G401 (cell line): ENCODE measurements at places on chromosomes 5 and 9.

GRCh38 chr9:95189251-95190098 is 128.0 kb downstream of the FANCC start:
- DNase-seq: no peak

DNA sequence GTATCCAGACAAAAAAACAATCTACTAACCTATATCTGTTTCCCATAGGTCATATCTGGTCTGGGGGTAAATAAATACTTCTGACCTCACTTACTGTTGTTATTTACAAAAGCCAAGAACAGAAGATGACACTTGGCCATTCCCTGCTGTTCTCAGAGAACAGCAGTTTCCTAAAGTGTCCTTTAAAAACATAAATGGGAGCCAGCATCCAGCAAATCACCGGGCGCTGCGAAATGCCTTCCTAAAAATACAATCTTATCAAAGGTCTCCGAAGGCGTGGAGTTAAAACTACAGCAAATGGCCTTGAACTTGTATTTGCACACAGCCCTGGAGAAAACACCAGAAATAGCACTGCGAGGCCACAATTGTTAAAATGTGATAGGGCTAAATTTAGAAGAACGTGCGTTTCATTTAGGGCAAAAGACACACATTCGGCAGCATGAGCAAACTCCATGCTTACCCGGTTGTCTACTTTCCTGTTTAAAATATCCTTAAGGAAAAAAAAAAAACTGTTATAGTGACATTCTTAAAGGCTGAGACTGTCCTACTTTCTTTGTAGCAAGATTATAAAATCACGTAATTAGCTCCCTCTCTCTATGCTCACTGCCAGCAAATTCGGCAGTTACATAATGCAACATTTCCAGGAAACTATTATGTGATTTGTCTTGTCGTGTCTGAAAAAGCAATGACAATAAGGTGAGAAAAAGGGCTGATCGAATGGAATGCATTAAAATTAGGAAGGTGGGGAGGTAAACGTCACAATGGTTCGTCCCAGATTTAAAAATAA is 1.5 kb downstream of the NFIL3 start:
- peak; percentile 68 for DNase-seq

- peak; percentile 95 for DNase-seq
Observed at GRCh38 chr9:70587201-70587600, 172.7 kb upstream of the KLF9 start.

GRCh38 chr5:95631255-95631958 is 11.5 kb downstream of the GPR150 start:
- no peak for DNase-seq

GRCh38 chr9:8205576-8205975 is 406.0 kb upstream of the DMAC1 start:
- DNase-seq: no peak

- DNase-seq: peak; percentile 81
Observed at GRCh38 chr5:149268928-149269557, 2.6 kb upstream of the AFAP1L1 start.

GRCh38 chr5:80466669-80467485 is 21.0 kb upstream of the FAM151B start:
- no peak for DNase-seq

GRCh38 chr9:15203581-15203980 is 103.4 kb downstream of the TTC39B start:
- peak; percentile 46 for DNase-seq

DNA sequence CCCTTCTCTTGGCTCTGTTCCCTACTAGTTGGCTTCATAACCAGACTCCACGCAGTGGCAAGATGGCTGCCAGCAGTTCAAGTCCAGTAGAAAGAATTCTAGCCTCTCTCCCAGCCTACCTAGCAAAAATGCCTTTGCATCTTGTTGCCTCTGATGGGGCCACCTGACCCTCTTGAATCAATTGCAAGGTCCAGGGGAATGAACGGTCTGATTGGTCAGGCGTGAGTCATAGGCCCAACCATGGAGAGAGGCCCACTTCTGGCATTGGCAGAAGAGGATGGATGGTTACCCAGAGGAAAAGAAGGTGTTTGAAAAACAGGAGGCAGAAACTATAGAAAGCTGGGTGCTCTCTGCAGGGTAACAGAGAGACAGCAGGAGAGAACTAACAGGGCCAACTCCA is 622.6 kb downstream of the CCDC171 start:
- no peak for DNase-seq

DNA sequence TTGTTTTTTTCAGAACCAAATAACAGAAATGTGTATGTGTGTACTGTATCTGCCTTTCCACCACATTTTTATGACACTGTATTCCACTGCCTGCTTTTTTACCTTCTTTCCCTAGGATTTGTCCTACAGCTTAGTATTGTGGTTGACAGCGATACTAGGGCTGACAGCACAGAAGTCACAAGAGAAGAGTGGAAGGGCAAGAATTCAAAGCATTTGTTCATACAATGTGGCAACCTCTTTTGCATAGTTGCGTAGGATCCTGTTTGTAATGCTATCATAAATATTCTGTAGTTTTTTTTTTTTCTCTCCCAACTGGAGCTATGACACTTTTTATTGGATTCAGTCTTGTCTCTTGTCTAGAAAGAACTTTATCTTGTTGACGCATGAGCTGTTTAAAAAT is 5.6 kb upstream of the BNIP1 start:
- DNase-seq: no peak

- no peak for DNase-seq
Observed at GRCh38 chr9:129254566-129255287, 76.7 kb upstream of the IER5L start.

GRCh38 chr5:112684737-112685136 is 52.9 kb upstream of the APC start:
- DNase-seq: no peak

- DNase-seq: no peak
Observed at GRCh38 chr9:107492381-107492970, 2.9 kb upstream of the KLF4 start.

GRCh38 chr9:94982211-94982610 is 255.7 kb downstream of the AOPEP start:
- DNase-seq: no peak

GRCh38 chr9:87343816-87344430 is 153.7 kb upstream of the DAPK1 start:
- DNase-seq: peak; percentile 67

DNA sequence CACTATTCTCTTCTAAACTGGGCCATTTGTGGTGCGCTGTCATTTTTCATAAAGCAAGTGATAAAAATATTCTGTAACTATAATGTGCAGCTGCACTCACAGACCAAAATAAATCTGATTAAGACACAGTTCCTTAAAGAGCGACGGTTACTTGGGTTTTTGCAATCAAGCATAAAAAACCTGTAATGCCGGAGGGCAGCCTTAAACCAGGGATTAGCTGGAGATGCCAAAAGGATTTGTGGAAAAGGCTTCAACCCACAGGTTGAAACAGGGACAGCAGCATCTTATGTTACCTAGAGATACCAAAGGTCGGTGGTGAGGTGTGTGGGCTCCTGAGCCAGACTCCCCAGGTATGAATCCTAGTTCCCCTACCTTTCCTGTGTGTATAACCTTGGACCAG is 49.3 kb downstream of the CTNND2 start:
- no peak for DNase-seq

GRCh38 chr5:163757344-163757743 is 251.9 kb downstream of the MAT2B start:
- no peak for DNase-seq
